A549 treated with Hydrocortisone at 1 μM for 4 hours (cell line): ENCODE measurements at places on chromosomes 4 and X. TPM values are rescaled to one million over a fixed set of nuclear protein-coding genes. Genes with fewer than 3 reads are reported as not detected.

Gene CHRDL1
- not detected in 5 replicates for total RNA-seq

Gene UGT2B17
- not detected in 5 replicates for total RNA-seq

Gene SH3D19
- total RNA-seq, result 21.7 to 25.8 TPM (median 23.5 TPM) in 5 replicates

Gene CYP2U1
- 1.3 to 1.8 TPM (median 1.6 TPM) in 5 replicates for total RNA-seq

Gene TEX11
- total RNA-seq, result not detected in 5 replicates

Gene DDIT4L
- total RNA-seq, result 0.21 to 0.40 TPM (median 0.25 TPM) in 5 replicates

Gene GPC4
- total RNA-seq, result 0.02 to 0.05 TPM (median 0.05 TPM) in 3 of 5 replicates, not detected in the others

Gene THAP9
- 1.5 to 2.5 TPM (median 1.9 TPM) in 5 replicates for total RNA-seq

Gene PAGE2B
- total RNA-seq, result not detected in 5 replicates

Gene RNF175
- total RNA-seq, result not detected in 5 replicates

Gene PNPLA4
- total RNA-seq, result 9.3 to 12.6 TPM (median 11.7 TPM) in 5 replicates

Gene F8A1
- 58.8 to 96.9 TPM (median 89.7 TPM) in 5 replicates for total RNA-seq
